Kidney capillary endothelial cell (primary cell): ENCODE measurements at places on chromosomes 6 and 20.

GRCh38 chr6:10532392-10532791, 11.2 kb downstream of the GCNT2 start:
- no peak for DNase-seq

DNA sequence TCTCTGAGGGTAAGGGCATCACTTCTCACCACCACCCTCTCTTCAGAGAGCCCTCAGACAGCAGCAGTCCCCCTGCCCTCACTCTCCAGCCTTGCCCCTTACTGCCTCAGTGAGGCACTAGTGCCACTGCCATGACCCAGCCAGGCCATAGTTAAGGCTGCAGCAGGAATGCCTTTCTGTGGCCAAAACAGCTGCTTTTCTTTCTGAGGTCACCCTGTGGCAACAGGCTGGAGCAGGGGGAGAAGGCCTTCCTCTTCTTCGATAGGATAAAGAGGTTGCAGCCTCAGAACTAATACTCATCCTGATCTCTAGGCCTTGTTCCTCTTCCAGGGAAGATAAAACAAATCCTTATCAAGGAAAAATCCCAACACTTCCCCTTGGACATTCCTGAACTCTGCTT, 56.8 kb upstream of the ECI2 start:
- no peak for DNase-seq

DNA sequence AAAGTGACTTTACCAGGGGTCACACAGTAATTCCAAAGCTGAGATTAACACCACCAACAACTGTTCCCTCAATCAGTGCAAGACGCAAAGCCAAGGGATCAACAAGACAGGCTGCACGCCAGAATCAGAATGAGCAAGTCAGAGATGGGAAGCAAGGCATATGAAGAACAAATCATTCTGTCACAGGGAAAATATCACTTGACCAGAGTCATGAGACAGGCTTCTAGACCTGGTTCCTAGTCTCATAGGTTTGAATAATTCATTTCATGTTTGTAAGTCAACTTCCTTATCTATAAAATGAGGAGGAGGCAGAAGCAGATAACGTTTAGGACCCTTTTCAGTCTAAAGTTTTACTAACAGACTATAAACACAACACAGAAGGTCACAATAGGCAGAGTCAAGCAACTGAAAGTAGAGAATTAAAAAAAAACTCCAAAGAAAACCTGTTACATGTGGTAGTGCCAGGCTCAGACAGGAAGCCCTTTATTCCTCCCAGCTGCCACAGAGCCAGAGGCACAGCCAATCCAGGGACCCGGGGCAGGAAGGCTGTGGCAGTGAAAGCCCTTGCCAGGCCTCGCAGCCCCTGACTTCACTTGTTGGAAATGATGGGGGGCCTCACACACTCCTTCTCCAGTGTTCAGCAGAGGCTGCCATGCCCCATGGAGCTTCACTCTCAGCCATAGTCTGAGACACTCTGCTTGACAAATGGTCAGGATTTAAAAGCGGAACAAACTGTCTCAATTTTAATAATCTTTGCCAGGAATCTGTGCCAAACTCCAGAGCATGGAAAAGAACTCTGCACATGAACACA, 29.2 kb upstream of the DST start:
- no peak for DNase-seq

DNA sequence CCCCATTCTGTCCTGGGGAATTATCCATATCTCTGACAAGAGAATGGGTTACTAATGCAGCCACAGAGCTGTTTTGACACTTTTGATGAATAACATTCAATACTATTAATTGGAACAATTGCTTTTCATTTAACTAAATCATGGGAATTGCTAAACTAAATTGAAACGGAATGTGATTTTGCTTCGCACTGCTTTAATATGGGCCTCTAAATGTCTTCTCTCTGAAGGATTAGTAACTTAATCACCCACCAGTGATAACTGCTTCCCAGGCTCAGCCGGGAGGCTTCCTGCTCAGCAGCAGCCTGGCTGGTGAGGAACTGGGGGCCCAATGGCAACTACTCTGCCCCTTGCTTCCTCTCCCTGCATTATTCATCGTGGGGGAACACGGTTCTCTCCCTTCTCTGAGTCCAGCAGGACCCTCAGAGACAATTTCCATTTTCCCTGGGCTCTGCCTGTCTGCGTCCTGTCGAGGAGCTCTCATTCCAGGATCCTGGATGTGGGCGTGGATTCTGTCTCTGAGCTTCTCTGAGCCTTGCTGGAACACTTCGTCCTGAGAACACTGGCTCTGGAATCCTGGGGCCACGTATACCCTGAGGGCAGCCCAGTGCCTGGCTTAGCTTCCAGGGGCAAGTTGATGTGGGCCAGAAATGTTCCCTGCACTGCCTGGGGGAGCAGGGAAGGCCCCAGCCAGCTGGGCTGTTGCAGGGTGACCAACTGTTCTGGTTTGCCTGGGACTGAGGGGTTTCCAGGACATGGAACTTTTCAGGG, 308.9 kb downstream of the DHX35 start:
- DNase-seq: no peak

- DNase-seq: no peak
Observed at GRCh38 chr20:60271597-60271996, 313.4 kb downstream of the CDH26 start.

- no peak for DNase-seq
Observed at GRCh38 chr20:43936805-43937204, 22.2 kb downstream of the TOX2 start.

DNA sequence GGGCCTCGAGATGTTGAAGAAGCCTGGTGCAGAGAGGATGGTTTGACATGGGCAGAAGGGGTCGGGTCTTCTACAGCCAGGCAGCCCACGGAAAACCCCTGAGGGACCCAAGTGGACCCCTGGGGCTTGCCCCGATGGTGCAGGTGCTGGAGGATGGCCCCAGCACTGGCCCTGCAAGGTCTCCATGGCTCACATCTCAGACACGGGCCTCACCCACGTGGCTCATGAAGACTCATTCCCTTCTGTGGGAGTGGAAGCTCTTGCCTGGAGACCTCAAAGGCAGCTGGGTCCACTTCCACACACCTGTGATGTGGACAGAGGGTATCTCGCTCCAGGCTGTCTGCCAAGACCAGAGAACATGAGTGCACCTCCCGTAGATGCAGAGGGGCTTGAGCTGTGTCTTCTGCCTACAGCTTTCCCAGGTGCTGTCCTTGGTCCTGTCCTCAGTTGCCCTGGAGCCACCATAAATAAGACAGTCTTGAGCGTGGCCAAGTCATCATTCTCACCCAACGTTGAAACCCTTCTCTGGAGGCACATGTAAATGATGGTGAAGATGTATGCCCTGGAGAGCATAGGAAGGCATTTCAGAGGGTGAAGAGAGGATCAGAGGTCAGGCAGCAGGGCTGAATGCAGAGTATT, 108.0 kb downstream of the SYNDIG1 start:
- no peak for DNase-seq
